ENCODE measurements at places on chromosomes 5 and 9.

DNA sequence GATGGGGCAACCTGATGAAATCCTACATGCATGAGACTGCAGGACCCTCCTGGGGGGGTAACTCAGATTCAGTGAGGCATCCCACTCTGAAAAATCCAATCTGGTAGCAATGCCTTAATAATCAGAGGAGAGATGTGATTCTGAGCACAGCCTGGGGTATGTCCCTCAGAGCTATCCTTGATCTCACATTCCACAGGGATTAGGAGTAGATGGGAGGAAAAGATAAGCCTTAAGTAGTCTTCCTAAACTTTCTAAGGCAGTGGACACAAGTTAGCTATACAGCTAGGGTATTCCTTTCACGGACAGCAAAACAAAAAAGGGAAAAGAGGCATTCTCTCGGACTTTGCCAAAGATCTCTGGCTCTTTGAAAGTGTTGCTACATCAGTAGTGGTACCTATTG, 3.9 kb upstream of the SPATA9 start:
- DNase-seq: no peak

- DNase-seq: no peak
These were observed 227.8 kb downstream of the MELK start for GRCh38 chr9:36800455-36800854.

DNA sequence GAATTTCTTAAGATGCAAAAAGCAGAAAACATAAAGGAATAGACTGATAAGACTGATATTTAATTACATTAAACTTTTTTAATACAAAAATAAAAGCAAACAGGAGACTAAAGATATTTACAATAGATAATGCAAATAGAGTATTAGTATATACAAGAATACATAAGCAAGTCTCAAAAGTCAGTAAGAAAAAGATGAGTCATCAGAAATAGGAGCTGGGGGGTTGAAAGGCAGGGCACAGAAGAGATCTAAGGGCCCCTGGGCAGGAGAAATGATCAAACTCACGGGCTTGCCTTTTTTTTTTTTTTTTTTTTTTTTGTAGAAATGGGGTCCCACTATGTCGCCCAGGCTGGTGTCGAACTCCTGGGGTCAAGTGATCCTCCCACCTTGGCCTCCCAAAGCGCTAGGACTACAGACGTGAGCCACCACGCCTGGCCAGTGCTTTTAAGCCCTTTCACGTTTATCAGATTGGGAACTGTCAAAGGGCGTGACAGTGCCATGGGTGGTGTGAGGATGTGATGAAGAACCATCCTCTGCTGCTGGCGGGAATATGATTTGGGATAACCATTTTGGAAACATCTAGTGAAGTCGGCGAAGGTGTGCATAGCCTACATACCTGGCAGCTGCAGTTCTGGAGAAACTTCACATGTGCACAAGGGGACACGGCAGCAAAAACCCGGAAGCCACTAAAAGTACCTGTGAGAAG, 126.1 kb downstream of the CACNA1B start:
- DNase-seq: no peak

DNA sequence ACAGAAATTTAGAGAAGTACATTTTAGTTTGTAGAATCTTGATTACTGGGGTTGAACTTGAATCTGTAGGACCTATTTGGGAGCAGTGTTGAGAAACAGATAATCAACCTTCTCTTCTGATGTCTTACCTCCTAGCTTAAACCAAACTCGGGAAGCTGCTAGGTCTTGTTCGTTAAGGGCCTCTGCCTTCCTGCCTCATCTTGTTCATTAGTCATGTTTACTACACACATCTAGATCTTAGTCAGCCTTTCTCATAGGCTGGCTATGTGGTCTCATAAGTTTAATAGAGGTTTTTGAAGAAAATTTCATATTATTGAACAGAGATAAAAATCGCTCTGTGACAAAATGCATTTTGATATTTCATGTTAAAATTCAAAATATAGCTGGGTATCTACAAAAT, 331.0 kb upstream of the EDIL3 start:
- no peak for DNase-seq

DNA sequence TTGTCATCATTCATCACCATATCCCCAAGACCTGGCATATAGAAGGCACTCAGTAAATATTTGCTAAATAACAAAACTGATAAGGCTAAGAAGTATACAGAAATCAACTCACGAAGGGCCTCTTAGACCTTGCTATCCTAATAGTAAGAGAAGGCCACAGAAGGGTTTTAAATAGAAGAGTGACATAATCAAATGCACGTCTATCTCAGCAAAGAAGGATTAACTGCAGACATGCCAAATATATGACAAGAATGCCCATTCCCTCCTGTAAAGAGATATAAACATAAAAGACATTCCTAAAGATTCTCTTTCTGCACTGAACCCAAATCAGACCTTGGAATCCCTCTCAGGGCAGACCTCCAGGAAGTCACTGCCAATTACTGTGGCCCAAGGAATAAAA, 34.1 kb downstream of the ECPAS start:
- no peak for DNase-seq

DNA sequence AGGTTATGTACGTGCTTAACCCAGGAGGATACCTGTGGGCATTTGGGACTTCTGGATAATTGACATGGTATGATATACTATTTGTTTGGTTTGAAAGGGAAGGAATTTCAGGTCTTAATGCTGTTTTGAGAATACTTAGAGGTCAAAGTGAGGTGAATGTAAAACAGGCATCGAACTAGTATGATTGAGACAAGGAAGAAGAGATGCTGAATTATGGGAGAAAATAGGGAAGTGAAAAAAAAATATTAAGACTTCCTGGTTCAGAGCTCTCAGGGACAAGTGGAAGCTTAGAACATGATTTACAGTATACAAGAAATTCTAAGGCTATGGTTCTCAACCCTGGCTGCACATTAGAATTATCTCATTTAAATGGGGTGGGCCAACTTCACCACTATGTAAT, 115.3 kb downstream of the CD180 start:
- DNase-seq: no peak
